ENCODE measurements at places on chromosomes 4 and X.
A peak's percentile ranks its signal among the peaks of the same experiment; 100 is the strongest.

DNA sequence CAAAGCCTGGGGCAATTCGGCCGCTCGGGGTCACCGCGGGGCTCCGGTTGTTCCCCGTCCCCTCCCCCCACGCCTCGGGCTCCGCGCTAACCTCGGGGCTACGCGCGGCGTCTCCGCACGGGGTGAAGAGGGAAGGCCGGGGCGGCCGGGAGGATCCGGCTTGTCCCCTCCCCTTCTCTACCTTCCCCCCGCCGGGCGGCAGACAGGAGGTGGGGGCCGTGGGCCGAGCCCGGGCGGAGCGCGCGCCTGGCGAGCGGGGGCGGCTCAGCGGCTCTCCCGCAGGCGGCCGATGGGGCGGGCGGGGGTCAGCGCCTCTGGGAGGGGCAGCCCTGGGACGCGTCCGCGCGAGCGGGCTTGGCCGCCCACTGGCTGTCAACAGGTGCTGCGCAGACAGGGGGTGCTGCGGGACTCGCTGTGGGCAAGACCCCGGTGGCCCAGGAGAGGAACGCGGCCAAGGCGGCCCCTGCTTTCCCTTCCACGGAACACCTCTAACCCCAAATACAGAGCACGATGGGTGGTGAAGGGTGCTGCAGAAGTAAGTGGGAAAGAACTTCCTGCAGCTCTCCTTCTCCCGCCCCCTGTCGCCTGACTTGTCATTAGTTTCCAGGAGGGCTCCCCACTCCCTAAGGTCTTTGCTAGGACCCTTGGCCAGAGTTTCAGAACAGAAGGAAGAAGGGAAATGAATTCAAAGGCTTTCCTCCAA, at the start of gene PDGFC:
PDGFC (minus strand) TSS at position 124 of the 703 bp plus-strand sequence. CDS start 896 bp downstream, outside the sequence.
- DNase-seq: no peak

GRCh38 chr4:2411786-2412510, 6.5 kb downstream of the ZFYVE28 start:
- no peak for DNase-seq

GRCh38 chrX:130304587-130305368, 34.9 kb upstream of the SLC25A14 start:
- no peak for DNase-seq

DNA sequence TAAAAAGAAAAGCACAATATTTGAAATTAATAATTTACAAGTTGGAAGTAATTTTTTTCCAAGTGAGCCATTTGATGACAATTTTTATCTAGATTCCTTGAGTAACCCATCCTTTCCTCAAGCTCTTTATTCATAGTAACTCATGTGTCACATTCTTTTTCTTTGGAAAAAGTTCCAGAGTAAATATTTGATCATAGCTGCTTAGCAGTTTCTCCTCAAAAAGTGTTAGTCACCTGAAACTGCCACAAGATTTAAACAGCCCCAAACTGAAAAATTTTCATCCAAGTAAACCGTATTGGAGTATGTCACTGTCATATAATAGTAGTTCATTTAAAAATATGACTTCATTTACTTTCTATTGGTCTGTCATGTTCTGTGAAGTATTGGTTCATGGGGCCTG, 94.6 kb upstream of the CASK start:
- no peak for DNase-seq

- DNase-seq: peak; percentile 33
Measured at GRCh38 chr4:75995727-75996126, 5.0 kb upstream of the SDAD1 start.

DNA sequence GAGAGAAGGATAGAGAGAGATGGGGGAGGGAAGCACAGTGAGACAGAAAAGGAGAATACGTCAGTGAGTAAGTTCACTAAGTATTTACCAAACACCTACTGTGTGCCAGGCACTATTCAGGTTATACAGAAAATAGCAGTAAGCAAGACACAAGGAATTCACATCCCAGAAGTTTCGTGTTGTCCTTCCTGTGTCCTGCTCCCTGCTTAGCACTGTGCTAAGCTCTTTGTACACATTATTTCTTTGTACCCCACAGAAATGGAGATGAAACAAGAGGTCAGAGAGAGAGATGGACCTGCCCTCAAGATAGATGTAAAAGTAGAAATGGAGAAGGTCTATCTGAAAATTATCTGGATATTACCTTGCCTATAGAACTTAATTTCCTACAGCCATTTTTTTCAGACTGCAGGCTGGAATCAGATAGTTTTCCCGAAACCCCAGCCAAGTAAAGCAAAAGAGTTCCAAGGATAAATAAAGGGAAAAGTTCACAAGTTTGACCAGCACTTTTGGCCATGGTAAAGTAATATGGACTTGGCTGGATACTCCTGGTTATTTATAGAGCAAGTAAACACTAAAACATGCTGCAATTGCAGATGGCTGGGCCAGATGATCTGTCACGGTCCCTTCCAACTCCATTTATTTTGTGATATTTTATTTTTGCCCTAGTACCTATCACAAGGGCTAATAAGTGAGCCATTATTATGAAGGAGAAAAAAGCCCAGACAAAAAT, 353.7 kb upstream of the SLC7A11 start:
- peak; percentile 66 for DNase-seq

DNA sequence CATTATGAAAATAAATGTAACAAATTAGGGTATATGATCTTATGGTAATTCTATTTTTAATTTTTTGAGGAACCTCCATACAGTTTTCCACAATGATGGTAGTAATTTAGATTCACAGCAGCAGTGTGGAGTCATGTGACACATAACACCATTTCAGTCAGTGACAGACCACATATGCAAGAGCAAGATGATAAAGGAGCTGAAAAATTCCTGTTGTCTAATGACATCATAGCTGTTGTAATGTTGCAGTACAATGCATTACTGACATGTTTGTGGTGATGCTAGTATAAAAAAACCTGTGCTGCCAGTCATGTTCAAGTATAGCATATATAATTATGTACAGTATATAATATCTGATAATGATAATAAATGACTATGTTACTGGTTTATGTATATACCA, 28.5 kb downstream of the EMCN start:
- DNase-seq: no peak

GRCh38 chr4:84379917-84380641, 119.0 kb downstream of the NKX6-1 start:
- DNase-seq: no peak

DNA sequence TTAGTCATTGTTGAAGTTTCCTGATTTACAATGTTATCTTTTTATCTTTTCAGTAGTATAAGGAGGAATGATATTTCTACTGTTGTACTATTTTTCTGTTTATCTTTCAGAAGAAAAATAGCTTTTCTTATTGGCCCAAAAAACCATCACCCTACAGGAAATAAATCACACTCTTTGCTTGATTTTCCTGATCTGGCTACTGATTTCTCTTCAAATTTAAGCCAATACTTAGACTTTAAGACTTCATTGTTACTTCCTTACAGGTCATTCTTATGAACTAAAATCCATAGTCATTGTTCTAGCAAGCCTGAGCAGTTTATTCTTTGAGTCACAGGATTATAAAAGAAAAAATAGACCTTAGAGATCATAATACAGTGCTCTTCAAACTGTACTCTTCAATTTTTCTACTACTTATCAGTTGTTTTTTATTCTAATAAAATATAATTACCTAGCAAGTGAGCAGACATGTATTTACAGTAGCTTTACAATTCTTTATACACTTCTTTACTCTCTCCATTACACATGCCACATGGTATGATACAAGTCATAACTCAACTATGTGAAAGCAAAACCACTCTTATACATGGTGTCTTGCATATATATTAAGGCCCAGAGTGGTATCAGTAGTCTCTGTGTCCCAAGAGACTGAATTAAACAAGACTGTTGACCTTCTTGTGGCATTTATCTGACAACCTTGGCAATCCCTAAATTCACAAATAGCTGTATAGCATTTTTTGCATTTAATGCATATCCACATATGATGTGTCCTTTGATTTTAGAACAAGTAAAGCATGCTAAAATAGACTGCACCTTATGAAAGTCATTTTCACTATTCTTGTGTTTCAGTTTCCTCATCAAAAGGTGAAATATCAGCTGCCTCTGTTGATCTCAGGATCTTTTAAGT, 47.9 kb downstream of the TET2 start:
- no peak for DNase-seq

GRCh38 chrX:13109817-13110216, 65.4 kb upstream of the FAM9C start:
- no peak for DNase-seq

GRCh38 chrX:151510203-151510602, 53.3 kb upstream of the PASD1 start:
- DNase-seq: no peak

GRCh38 chr4:112775801-112776200, 138.9 kb downstream of the LARP7 start:
- DNase-seq: no peak

- DNase-seq: no peak
Measured at GRCh38 chr4:156827519-156827918, 144.1 kb downstream of the PDGFC start.

Data from astrocyte of the cerebellum (primary cell).